ENCODE measurements at places on chromosomes 5 and 9. TPM values are rescaled to one million over a fixed set of nuclear protein-coding genes. Genes with fewer than 3 reads are reported as not detected.

The DBH gene
- total RNA-seq, result 0.08 TPM

The SPINK4 gene
- total RNA-seq, result not detected

The ZNF883 gene
- 0.72 TPM for total RNA-seq

The SH3GL2 gene
- total RNA-seq, result not detected

The SH3TC2 gene
- total RNA-seq, result not detected

The SPIN1 gene
- 39.0 TPM for total RNA-seq

DNA sequence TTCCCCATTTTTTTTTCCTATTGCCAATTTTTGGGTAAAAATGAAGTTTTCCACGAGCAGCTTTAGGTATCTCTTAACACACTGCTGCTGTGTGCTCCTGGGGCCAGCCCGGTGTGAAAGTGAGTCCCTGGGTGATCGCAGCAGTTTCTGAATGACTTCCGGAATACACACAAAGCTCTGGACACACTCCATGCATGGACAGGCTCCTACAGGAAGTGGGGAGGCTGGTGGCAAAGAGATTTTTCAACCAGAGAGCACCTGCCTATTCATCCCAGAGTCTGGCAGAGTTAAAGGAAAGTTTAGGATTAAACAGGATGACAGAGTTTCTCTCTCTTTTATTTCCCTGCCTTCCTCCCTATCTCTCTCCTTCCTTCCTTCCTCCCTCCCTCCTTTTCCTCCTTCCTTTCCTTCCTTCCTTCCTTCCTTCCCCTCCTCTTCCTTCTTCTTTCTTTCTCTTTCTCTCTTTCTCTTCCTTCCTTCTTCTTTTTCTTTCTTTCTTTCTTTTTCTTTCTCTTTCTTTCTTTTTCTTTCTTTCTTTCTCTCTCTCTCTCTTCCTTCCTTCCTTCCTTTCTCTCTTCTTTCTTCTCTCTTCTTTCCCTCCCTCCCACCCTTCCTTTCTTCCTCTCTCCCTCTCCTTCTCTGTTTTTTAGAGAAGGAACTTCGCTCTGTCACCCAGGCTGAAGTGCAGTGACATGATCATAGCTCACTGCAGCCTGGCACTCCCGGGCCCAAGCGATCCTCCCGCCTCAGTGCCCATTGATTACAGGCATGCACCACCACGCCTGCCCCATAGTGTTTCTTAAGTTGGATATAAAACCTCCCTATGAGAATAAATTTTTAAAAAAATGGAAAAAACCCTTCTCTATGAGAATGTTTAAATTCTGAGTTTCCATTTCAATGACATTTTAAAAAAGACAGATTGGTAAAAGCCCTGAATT is 38.7 kb upstream of the UBTD2 start:
- no peak for DNase-seq
- H3K36me3 ChIP-seq, result no peaks in the 10 kb centered on the region
- H3K4me3 ChIP-seq, result no peak overlapping the region
- H3K4me1 ChIP-seq, result no peaks in the 10 kb centered on the region
- H3K27me3 ChIP-seq, result no peaks in the 10 kb centered on the region

- no peak overlapping the region for H3K27ac ChIP-seq
- DNase-seq, result no peak
- no peaks in the 10 kb centered on the region for H3K4me1 ChIP-seq
- no peaks in the 10 kb centered on the region for H3K27me3 ChIP-seq
- no peak overlapping the region for H3K4me3 ChIP-seq
Observed at GRCh38 chr5:120304663-120305062, 159.4 kb upstream of the PRR16 start.

- H3K27ac ChIP-seq, result no peak overlapping the region
- DNase-seq, result no peak
- H3K27me3 ChIP-seq, result no peaks in the 10 kb centered on the region
- H3K4me1 ChIP-seq, result peaks cover 16% of the 10 kb centered on the region
Observed at GRCh38 chr5:175697846-175698245, 40.0 kb downstream of the HRH2 start.

DNA sequence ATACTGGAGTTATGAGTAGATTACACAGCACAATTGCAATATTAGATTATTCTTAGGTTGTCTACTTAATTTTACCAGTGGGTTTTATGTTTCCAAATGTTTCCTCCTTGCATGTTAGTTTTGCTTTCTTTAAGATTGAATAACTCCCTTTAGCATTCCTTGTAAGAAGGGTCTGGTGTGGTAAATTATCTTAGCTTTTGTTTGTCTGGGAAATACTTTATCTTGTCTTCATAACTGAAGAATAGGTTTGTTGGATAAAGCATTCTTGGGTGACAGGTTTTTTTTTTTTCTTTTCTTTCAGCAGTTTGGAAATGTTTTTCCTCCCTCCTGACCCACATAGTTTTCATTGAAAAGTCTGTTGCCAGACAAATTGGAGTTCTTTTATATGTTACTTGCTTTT is 531.1 kb downstream of the ANXA1 start:
- no peaks in the 10 kb centered on the region for H3K27me3 ChIP-seq
- no peaks in the 10 kb centered on the region for H3K36me3 ChIP-seq
- no peak for DNase-seq
- H3K27ac ChIP-seq, result no peak overlapping the region
- H3K4me3 ChIP-seq, result no peak overlapping the region

DNA sequence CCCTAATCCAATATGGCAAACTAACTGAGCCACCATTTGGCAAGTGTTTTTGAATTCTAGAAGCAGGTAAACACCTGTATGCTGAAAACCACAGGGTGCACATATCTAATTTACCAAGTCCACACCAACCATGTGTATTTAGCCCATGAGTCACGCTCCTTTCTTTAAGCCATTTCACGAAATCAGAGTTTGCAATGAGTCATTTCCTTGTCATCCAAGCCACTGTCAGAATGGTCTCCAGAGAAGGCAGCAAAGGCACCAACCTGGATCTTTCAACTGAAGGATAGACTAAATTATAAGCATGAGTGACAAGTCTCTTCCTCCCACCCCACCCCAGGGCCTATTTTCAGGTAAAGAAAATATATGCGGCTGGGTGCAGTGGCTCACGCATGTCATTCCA is 110.0 kb downstream of the PAX5 start:
- H3K36me3 ChIP-seq, result no peaks in the 10 kb centered on the region
- no peak overlapping the region for H3K27ac ChIP-seq
- no peaks in the 10 kb centered on the region for H3K27me3 ChIP-seq
- DNase-seq, result no peak
- no peak overlapping the region for H3K4me3 ChIP-seq

GRCh38 chr9:125521462-125522327 is 185.3 kb downstream of the MAPKAP1 start:
- H3K36me3 ChIP-seq, result no peaks in the 10 kb centered on the region
- peaks cover 30% of the 10 kb centered on the region for H3K4me1 ChIP-seq
- H3K4me3 ChIP-seq, result no peak overlapping the region

DNA sequence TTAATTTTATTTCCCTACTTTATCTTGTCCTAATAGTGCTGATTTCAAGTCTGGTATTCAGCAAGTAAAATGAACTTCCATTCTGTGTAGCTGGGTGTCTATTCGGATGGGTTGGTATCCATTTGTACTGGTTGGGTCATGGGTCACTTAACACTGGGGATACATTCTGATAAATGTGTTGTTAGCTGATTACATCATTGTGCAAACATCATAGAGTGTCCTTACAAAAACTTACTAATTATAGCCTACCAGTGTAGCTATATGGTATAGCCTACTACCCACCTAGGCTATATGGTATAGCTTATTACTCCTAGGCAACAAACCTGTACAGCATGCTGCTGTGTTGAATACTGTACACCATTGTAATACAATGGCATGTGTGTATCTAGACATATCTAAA is 1373.7 kb upstream of the DMAC1 start:
- H3K4me1 ChIP-seq, result no peaks in the 10 kb centered on the region
- no peak for DNase-seq
- H3K27ac ChIP-seq, result no peak overlapping the region

DNA sequence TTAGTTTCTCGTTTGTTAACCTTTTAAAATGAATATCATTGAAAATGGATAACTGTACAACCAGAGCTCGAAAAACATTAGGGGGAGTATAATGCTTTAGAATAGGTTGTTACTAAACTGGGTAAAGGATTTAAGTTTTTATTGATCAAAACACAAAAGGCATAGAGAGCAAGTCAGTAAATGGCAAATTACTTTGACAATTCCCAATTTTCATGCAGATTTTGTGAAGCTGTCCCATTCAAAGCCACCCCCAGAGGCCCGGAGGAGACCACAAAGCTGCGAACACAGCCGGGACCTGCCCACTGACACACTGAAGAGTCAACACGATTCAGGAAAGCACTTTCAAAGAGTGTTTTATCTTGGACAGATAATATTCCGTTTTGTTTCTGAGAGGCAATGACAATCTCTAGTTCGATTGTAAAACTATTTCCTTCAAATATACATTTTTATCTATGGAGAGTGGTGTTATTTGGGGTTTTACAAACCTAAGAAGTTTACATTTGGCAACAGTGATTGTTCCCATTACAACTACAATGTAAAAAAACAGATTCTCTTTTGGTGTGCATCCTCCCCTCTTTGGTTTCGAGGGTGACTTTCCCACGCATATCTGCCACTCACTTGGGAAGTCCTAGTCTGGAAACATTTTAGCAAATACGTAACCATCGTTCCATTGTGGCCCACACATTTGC is 182.6 kb upstream of the TBCA start:
- DNase-seq, result no peak
- H3K36me3 ChIP-seq, result no peaks in the 10 kb centered on the region
- no peaks in the 10 kb centered on the region for H3K27me3 ChIP-seq

- H3K27ac ChIP-seq, result no peak overlapping the region
- H3K4me1 ChIP-seq, result peaks cover 26% of the 10 kb centered on the region
- peaks cover 3% of the 10 kb centered on the region for H3K36me3 ChIP-seq
- no peak for DNase-seq
- H3K27me3 ChIP-seq, result no peaks in the 10 kb centered on the region
- H3K4me3 ChIP-seq, result no peak overlapping the region
Observed at GRCh38 chr5:1504617-1505016, 19.1 kb downstream of the LPCAT1 start.

- no peaks in the 10 kb centered on the region for H3K27me3 ChIP-seq
- no peak overlapping the region for H3K4me3 ChIP-seq
- DNase-seq, result no peak
- peaks cover 27% of the 10 kb centered on the region for H3K36me3 ChIP-seq
- no peak overlapping the region for H3K27ac ChIP-seq
- H3K4me1 ChIP-seq, result no peaks in the 10 kb centered on the region
Observed at GRCh38 chr5:139363937-139364336, 19.2 kb downstream of the SLC23A1 start.

DNA sequence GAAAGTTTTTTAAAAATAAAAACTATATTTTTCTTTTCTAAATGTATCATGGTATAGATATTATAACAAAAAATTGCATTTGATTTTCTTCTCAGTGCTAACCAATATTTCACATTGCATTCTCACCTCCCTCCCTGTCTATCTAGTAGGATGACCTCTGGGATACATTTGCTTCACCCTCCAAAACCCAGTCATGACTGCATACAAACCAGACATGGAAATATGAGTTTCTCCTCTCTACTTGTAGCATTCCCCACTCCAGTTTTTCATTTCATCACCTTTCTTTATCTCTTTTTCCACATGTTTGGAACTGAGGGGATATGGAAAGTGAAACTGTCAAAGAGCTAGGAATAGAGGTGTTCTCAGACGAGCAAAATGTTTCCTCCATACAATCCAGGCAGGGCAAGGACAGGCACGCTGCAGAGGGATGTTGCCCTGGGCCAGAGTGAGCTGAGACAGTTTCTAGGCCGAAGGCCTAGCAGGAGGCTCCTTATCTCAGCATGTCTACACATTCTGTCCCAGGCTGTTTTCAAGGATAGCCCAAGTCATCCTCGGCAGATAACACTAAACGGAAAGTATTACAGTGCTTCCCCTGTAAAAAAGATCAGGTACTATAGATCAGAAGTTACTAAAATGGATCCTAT is 46.7 kb downstream of the MEF2C start:
- H3K36me3 ChIP-seq, result no peaks in the 10 kb centered on the region
- no peak for DNase-seq
- no peak overlapping the region for H3K27ac ChIP-seq
- H3K4me3 ChIP-seq, result no peak overlapping the region
- H3K27me3 ChIP-seq, result no peaks in the 10 kb centered on the region

DNA sequence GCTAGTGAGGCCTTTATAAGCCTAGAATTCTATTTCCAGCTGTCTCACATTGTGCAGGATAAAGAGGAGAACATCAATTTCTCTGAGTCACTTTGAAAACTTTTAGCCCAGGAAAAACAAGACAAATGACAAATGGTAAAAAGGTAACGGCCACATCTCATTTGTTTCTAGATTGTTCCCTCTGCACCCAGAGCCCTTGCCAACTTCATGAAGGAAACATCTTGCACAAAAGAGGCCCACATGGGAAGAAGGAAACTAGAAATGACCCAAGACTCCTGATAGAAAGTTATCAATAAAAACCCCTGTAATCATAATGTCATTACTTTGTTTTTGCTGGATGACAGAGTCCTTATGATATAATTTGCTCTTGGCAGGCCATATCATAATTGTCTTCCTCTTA is 5.3 kb downstream of the DPYSL3 start:
- no peak for DNase-seq
- no peak overlapping the region for H3K4me3 ChIP-seq
- H3K27me3 ChIP-seq, result no peaks in the 10 kb centered on the region
- no peak overlapping the region for H3K27ac ChIP-seq

All from CD4-positive, alpha-beta memory T cell (primary cell).